ENCODE measurements at places on chromosomes 4 and X.

GRCh38 chr4:184548316-184548647 lies 73.9 kb upstream of the IRF2 start:
- no peak for DNase-seq

DNA sequence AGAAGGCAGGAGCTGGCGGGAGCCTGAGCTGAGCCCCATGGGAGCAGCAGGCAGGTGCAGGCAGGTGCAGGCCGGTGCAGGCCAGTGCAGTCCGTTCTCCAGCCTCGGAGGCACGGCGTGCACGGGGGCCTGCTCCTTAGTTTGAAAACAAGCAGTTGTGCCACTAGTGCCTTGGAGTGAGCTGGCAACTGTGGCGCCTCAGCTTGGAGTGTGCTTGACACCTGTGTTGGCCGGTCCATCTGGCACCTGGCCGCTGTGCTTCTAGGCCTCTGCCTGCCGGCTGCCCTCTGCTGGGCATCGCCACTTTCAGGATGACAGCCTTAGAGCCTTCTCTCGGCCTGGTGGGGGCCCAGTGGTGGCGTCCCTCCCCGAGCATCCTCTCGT lies 47.9 kb downstream of the RGS12 start:
- DNase-seq, result no peak

- DNase-seq, result peak; percentile 41
Measured at GRCh38 chr4:498328-498904, 540 bp downstream of the ZNF721 start.

GRCh38 chr4:133424605-133425004 lies 275.5 kb downstream of the PCDH10 start:
- no peak for DNase-seq

- DNase-seq, result peak; percentile 96
Measured at GRCh38 chr4:143358923-143359643, 22.4 kb downstream of the GAB1 start.

DNA sequence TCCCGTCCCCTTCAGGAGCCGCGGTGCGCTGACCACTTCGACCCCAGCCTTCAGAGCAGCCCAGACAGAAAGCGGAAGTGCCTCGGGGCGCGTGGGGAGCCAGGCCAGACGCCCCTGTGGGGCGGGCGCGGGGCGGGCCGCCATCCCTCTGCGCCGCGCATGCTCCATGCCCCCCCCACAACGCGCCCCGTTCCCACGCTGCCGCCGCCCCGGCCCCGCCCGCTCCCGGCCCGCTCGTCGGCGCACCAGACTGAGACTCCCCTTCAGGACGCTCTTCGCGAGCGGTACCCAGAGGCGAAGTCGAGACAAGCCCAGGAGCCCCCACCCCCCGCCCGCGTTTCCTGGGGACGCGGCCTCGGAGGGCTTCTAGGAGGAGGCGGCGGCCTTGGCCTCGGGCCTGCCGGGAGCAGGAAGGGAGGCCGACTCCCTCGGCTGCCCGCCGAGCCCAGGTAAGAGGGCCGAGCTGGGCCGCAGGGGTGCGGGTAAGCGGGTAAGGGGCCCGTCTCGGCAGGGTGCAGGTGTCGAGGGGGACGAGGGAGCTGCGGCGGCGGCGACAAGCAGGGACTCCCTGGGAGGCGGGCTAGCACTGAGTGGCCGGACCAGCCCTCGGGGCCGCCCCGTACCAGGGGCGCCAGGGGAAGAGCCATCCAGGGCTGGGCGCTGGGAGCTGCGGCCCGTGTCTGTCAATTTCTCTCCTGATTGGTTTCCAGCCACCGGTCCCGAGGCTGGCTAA lies at the start of gene ZFP92:
Gene ZFP92 (plus strand): TSS at position 218 of the 733 bp plus-strand sequence. CDS start 6,851 bp downstream, outside the sequence.
- peak; percentile 56 for DNase-seq

- DNase-seq, result no peak
Measured at GRCh38 chr4:119729835-119730670, 101.4 kb upstream of the PDE5A start.

GRCh38 chr4:69832326-69833030 lies 27.5 kb downstream of the SULT1E1 start:
- no peak for DNase-seq

- DNase-seq, result peak; percentile 85
Measured at GRCh38 chrX:45769761-45770582, 569.3 kb upstream of the DIPK2B start.

DNA sequence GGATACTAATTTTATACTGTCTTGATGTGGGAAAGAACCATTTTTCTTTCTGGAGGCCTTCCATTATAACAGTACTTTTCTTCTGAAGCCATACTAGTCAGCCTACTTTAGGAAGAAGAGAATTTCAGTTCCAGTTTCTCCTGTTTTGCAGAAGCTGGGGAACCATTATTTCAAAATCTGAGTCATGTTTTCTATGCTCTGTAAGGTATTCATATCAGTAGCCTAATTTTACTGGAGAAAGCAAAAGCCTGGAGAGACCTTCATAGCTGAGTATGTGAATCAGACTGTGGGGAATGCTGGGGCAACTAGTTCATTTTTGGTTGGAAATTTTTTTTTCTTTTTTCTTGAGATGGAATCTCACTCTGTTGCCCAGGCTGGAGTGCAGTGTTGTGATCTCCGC lies 22.4 kb downstream of the AFF1 start:
- DNase-seq, result peak; percentile 48

GRCh38 chrX:53194308-53194707 lies 30.7 kb downstream of the KDM5C start:
- DNase-seq, result no peak

DNA sequence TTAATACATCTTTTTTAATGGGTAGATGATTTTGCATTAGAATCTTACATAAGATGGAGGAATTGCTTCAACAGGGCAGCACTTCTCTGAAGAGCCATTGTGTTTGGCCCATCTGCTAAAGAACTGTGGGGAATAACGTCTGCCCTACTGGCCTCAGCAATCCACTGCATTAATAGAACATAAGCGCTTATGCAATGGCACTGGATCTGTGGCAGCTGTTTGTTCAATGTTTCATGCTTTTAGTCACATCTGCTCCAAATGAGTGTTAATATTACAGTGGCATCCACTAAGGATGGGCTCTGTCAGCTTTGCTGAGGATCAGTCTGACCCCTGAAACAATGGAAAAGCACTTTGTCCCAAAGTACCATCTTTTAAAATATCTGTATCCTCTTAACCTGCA lies 279.0 kb upstream of the GK2 start:
- no peak for DNase-seq

DNA sequence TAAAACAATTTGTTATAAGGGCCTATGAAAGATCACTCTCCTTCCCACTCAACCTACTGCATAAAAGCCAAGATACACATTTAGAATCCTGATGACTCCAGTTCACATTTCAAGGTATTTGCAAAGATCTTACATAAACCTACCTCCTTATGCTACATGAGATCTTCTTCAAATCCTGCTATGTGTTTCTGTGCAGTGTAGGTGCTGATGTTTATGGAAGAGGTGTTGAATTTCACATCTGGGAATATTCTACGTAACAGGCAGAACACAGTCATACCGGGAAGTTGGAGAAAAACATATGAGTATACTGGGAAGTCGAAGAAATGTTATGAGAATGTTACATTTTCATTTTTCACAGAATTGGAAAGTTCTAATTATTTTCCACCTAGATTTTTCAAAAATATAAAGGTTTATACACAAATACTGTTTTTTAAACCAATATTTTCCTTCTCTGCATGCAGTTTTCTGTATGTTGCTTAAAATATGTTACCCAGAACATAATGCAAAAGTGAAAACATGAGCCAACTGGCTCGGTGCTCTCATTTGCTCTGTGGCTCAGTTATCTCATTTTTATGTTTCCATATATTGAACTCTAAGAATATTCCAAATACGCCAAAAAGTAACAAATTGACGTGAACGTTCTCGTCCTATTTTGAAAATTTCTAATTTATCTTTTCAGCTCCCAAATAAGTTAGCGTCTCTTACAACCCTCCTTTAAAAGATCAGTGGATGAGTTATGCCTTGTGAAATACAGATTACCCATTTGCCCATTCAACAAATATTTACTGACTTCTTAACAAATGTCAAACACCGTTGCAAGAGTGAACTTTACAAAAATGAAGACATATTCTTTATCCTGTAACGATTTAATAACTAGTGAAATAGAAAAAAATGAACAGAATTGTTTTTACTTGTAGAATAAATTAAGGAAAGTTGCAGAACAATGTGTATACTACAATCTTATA lies 899.3 kb downstream of the STIM2 start:
- DNase-seq, result no peak

- peak; percentile 93 for DNase-seq
Measured at GRCh38 chrX:104343428-104344129, 88.8 kb upstream of the ESX1 start.

GRCh38 chr4:101355246-101355645 lies 7.9 kb upstream of the PPP3CA start:
- no peak for DNase-seq

DNA sequence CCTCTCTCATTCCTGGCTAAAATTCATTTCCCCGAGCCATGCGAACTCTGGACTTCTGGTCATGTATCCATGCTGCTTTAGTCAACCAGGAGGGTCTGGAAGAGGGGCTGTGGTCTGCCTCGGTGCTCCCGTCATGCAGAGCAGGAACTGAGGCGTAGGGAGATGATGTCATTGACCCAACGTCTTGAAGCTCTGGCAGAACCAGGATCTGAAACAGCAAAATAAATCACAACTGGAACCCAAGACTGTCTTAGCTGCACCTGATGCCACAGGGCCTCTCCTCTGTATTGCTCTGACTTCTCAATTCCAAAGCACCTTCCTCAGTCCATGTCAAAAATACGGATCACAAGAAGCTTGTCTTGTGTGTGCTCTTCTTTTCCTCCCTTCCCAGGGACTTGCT lies 131.0 kb upstream of the LDB2 start:
- DNase-seq, result no peak

GRCh38 chr4:7657545-7658297 lies 223.0 kb upstream of the PSAPL1 start:
- no peak for DNase-seq

DNA sequence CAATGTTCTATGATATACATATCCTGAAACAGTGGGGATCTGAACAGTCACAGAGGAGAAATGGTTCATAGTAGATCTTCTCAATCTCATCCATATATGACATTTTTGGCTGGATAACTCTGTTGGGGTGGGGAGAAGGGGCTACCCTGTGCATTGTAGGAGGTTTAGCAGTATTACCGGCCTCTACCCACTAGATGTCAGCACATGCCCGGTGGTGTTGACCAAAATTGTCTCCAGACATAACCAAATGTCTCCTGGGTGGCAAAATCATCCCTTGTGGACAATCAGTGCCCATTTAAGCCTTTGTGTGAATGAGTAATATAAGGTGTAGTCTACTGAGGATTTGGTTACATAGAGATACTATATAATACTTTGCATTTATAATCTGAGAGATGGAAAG lies 89.9 kb downstream of the PLS3 start:
- peak; percentile 62 for DNase-seq

DNA sequence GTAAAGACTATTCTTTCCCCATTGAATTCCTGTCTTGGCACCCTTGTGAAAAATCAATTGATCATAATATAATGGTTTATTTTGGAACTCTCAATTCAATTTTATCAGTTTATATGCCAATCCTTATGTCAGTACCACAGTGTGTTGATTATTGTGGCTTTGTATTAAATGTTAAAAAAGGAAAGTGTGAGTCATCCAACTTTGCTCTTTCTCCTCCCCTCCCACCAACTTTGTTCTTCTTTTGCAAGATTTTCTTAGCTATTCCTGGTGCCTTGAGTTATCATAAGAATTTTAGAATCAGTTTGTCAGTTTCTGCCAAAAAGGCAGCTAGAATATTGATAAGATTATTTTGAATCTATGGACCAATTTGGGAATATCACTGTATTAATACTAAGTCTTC lies 11.2 kb upstream of the RNF175 start:
- DNase-seq, result peak; percentile 48

- peak; percentile 48 for DNase-seq
Measured at GRCh38 chr4:75723163-75724065, 963 bp upstream of the USO1 start.

GRCh38 chr4:60948008-60948407 lies 252.1 kb upstream of the ADGRL3 start:
- no peak for DNase-seq

DNA sequence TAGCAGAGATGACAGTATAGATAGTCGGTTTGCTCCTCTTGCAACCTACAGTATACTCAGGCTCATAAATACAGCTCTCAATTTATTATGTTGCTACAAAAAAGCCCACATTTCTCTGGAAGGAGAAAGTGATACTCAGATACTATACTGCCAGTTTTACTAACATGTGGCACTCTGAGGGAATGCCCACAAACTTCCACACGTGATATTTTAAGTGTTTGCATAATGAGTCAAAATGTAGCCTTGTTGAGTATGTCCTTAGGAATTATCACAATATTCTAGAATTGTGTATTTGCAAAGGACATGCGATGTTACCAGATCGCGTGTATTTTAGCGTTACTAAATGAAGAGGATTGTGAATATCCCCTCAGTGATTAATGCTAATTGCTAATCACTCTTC lies 929.1 kb downstream of the STIM2 start:
- no peak for DNase-seq

DNA sequence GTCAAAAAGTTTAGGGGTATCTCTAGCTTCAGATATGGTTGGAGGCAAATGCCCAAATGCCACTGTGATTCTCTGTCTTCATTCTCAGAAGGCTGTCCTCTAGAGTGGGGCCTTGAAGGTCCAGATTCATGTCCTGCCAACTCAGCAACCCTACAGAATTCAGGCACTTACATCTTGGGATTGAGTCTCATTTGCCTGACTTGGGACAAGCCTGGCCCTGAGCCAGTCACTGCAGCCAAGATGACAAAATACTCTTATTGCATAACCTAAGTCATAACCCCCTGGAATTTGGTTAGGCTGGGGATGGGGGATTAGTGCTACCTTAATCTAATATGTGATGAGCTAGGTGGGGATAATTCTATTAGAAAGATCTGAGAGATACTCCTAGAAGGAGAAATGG lies 100.5 kb downstream of the AREG start:
- no peak for DNase-seq

DNA sequence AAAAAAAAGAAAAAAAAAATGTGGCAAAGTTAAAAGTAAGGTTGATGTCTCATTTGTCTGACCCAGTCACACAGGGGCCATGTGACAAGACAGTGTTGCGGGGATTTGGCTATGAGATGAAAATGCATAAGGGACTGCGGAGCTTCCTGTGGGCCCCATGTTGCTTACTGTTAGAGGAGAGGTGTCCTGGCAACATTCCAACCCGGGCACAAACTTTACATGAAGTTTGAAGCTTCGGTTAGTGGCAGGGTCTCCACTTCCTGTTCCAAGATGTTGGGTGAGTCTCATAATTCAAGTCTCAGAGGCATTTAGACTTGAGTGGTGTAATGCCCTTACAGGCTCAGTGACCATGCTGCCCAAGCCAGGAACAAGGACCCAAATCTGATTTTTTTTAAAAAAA lies 111.3 kb downstream of the MAML3 start:
- DNase-seq, result peak; percentile 87

- no peak for DNase-seq
Measured at GRCh38 chrX:23380581-23380980, 45.9 kb downstream of the PTCHD1 start.

DNA sequence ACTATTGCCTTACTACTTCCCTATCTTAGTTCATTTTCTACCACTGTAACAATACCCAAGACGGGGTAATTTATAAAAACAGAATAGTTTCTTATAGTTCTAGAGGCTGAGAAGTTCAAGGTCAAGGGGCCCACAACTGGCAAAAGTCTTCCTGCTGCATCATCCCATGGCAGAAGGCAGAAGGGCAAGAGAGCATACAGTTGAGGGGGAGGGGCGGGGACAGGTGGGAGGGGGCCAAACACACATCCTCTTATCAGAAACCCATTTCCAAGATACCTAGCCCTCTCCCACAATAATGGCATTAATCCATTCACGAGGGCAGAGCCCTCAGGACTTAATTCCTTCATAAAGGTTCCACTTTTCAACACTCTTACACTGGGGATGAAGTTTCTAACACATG lies 690.2 kb downstream of the ADGRL3 start:
- DNase-seq, result no peak

All from common myeloid progenitor, CD34-positive (primary cell).